ENCODE measurements at places on chromosomes 4 and X. TPM values are rescaled to one million over a fixed set of nuclear protein-coding genes. Genes with fewer than 3 reads are reported as not detected.

DNA sequence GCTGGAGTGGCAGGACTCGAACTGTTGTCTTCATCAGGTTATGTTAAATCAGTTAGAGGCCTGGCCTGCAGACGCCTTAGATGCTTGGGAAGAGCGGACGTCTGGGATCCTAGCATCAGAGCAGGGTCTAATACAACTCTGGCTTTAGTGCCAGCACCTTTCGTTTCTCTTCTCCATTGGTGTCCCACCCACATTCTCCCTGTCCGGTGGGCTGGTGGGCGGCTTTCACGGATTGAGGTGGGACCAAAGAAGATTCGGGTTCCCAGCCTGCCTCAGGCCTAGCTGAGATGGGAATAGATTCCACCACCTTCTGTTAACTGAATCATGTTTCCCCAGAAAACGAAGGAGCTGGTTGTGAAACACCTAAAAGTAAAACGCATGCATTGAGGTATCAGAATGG, 939 bp downstream of the PDK3 start:
- no peak for DNase-seq

GRCh38 chr4:183321516-183321915, 710 bp downstream of the CLDN24 start:
- DNase-seq, result no peak

Gene SLC10A6
- polyA plus RNA-seq, result 0.98 TPM

DNA sequence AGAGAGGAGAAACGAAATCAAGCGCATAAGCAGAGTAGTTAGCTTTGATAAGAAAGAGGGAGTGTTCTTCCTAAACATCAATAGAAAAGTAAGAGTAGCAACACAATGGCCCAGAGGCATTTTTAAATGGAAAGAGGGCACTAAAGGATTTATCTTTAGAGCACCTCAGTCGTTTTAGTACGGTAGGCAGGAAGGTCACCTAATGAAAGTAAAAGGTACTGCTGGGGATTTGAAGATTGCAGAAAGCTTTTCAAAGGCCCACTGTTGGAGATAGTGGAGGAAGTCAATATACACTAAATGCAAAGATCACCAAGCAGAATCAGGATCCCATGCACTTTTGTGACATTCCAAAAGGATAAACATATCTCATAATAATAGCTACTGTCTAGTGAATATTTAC, 667.7 kb upstream of the GRID2 start:
- DNase-seq, result no peak

Gene C4orf50
- polyA plus RNA-seq, result not detected

DNA sequence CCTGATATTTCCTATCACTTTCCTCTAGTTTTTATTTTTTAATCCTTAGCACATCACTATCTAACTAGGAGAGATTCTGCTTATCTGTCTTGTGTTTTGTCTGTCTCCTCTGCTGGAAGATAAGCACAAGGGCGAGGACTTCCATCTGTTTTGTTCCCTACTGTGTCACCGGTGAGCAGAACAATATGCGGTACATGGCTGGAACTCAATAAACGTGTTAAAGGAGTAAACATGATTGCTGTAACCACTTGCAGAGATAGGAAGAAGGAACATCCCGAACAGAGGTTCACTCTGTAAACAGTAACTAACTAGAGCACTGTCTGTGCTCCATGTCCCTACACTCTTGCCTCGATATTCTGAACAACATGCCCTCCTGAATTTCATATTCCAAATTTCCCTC, 5.2 kb downstream of the HS3ST1 start:
- DNase-seq, result no peak

Data from BJ (cell line).